ENCODE measurements at places on chromosomes 5 and 9.

DNA sequence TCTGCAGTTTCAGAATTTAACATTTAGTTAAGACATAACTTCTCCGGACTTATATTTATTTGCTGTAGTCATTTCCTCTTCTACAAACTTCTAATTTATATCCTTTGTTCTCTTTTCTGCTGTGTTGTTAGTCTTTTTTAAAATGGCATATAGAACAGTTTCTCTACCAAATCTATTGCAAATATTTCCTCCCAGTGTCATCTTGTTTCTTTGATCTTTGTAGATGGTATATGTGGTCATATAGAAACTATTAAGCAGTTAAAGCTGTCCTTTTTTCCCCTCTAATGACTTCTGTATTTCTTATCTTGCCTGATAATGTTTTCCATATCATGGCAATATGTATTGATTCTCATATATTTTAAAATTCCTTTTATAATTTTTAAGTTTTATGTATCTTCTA is 264.5 kb downstream of the MCTP1 start:
- no peak for DNase-seq

DNA sequence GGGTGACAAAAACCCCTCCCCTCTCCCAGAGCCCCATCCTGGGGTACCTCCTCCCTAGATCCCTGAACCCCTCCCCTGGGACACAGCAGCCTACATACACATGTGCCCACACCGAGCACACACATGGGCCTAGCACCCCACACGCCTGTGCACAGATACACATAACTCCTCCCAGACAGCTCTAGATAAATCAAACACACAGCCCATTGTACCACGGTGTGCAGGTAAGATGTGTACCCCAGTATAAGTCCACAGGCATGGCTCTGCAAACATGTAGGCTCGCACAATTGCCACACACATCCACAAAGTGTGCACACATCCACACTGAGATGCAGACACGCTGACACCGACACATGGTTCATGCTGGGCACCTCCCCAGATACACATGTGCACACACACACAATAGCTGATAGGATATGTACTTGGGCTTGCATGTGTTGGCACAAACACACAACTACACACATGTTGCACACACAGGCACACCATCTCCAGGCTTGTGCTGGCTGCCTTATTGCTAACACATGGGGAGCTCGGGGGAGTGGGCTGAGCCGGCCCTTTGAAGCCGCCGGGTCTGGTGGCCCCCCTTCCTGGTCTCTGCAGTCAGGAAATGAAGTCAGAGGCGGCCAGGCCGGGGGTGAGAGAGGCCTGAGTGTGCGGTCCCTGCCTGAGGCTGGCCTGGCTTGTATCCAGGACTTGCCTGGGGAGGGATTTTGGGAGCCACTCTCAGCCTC is 30.2 kb downstream of the GOLGA2 start:
- no peak for DNase-seq

GRCh38 chr5:135710045-135710675 is 124.3 kb upstream of the SLC25A48 start:
- no peak for DNase-seq

GRCh38 chr5:149930749-149931574 is 13.6 kb downstream of the PDE6A start:
- DNase-seq: no peak

DNA sequence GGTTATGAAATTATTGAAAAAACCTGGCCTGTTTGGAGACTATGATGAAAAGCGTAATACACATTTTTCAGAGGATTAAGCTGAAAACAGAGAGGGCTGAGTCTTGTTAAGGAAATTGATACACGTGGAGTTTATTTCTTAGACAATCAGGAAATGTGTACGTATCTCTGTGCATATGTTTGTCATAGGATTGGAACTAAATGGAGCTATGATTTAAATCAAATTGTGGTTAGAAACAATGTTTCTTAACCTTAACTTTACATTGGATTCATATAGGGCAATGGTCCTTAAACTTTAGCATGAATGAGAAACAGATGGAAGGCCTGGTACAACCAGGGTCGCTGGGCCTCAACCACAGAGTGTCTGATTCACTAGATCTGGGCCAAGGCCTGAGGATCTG is 451.6 kb downstream of the CDH18 start:
- DNase-seq: no peak
